SJSA1 (cell line): ENCODE measurements at places on chromosomes 6 and 20.

- DNase-seq: peak; percentile 39
These were observed 145.7 kb downstream of the BTBD9 start for GRCh38 chr6:38493931-38494547.

DNA sequence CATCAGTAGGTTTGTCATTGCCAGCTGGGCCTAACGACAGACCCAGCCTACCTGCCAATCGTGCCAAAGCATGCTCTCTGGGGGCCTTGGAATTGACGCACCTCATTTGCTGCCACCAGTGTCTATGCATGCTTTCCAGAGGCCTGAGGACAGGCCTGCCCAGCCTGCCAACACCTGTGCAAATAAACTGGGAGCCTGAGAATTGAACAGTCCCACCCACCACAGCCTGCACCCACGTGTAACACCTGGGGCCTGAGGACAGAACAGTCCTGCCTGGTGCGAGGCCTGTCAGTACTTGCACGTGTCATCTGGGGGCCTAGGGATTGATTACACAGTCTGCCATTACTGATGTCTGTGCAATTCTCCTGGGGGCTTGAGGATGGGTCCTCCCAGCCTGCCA, 6.2 kb upstream of the RNF217 start:
- no peak for DNase-seq

DNA sequence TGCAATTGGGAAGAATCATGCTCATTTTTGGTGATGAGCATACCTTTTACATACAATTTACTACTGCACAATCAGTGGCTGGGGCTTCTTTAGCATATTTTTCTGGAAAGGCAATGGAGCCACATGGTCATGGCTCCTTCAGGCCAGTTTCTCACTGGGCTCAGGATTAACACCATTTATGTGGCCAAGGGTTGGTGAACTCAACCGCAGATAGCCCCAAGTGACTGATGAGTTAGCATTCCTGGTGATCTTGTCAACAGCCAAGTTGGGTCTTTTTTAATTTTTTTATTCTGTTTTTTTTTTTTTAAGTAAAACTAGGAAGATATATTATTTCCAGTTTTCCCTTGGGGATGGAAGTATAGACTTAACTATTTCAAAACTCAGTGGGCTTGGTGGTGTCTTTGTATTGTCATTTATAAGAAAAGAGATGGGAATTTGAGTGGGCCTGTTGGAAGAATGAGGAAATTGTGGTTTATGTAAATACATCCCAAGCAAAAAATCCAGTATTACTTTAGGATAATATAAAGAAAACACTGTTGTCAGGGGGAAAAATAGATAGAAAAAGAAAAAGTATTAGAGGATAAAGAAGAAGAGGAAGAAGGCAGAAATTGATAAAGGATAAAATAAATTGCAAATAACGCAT, 397.4 kb downstream of the MAFB start:
- DNase-seq: no peak

DNA sequence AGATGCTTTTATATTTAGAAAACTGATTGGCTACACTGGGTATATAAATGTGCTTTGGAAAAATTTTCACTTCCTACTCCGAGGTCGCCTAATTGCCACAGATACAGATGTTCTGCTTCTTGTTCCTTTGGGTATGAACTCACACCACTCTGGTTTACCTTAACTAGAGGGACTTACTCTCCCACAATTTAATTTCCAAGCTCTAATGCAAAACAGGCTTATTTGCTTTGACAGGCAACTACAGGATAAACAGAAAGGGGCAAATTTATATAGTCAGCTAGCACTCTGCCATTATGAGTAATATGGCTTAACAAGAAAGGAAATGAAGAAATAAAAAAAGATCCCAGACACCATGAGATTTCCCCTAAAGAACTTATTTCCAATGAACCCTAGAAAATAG, 156.9 kb upstream of the ZFP64 start:
- DNase-seq: no peak

- DNase-seq: no peak
These were observed 40.4 kb downstream of the GPLD1 start for GRCh38 chr6:24448828-24449525.

- DNase-seq: no peak
These were observed 6.4 kb upstream of the MDGA1 start for GRCh38 chr6:37704066-37704465.

- DNase-seq: no peak
These were observed 55.5 kb upstream of the SMLR1 start for GRCh38 chr6:130771741-130772140.
